Pons (tissue), 1 donor: ENCODE measurements at places on chromosomes 1 and 21.

DNA sequence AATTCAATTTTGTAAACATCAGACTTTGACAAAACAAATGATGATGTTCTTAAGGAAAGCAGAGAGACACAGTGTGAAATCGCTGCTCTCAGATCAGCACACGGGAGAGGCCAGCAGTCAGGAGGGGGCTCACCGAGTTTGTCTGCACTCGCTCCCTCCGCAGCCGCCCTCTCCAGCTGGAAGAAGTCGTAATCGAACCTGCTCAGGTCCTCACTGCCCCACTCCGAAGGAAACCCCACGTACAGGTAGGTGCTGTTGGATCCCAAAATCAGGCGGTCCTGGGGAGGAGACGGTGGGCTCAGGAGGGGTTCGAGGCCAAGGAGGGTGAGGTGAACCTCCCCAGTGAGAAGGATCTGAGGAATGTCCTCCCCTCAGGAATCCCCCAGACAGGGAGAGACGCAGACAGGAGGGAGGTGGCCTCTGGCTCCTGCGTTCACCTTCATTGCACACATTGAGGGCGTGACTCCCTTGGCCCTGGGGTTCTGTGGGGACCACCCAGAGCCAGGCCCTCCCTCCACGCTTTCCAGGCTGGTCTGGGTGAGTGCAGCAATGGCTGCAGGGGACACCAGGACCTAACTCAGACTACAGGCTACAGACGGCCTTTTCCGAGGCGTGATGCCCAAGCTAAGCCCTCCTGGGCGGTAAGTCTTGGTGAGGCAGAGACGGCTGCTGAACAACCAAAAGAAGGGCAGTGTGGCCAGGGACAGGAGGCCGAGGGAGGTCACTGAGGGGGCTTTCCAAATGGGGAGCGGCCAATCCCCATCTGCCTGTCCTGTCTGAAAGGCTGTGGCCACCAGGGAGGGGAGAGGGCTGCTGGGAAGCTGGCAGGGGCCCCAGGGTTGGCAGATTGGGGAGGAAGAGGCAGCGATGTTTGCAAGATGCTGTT lies 65.5 kb downstream of the SCCPDH start:
- no peak for DNase-seq

- DNase-seq = no peak
Measured at GRCh38 chr1:239999170-239999569, 92.5 kb upstream of the FMN2 start.

DNA sequence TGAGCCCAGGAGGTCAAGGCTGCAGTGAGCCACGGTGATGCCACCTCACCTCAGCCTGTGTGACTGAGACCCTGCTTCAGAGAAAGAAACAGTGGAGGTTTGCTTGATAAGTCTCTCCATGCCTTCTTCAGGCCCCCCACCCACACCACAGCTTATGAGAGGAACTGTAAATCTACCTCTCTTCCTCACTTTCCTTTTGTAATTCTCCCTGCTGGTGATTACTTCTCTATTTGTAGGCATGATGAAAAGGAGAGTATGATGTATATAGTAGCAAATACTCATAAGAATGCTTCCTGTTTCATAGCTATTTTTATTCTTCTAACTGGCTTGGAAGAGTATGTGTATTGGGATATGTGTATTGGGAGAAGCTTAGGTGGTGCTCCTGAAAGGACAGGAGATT lies 186.3 kb downstream of the VPS13D start:
- DNase-seq = no peak

- no peak for DNase-seq
Measured at GRCh38 chr21:18549214-18549905, 145.8 kb upstream of the TMPRSS15 start.

DNA sequence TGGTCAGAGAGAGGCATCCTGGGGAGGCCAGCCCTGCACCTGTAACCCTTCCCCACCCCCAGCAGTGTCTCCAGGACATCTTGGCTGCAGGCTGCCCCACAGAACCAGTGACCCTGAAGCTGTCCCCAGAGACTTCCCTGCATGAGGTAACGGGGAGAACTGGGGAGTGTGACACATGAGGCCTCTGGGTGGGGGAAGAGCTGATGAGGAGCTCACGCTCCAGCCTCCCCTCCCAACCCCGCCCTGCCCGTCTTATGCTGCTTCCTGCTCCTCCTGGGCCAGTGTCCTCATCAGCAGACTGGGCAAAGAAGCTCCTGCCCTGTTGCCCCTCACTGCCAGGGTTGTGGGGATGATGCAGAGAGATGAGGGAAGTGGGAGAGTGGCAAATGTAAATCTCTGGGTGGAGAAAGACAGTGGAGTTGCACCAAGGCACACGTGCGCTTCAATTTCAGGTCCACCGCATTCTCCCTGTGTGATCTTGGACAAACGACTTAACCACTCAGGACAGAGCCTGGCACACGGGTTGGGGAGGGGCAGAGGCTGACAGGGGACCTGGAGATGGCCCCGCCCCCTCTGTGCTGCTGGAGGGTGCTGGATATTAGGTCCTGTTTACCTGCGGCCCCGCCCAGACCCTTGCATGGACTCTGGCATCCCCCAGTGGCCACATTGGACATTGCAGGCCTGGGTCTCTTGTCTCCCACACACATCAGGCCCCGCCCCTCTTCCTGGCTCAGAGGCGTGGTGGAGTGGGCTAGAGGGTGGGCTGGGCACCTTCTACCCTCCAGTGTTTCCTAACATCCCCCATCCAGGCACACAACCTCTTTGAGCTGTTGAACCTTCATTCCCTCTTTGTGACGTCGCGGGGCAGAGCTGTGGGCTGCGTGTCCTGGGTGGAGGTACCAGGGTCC lies 12.3 kb downstream of the CLCNKB start:
- peak; percentile 67 for DNase-seq

DNA sequence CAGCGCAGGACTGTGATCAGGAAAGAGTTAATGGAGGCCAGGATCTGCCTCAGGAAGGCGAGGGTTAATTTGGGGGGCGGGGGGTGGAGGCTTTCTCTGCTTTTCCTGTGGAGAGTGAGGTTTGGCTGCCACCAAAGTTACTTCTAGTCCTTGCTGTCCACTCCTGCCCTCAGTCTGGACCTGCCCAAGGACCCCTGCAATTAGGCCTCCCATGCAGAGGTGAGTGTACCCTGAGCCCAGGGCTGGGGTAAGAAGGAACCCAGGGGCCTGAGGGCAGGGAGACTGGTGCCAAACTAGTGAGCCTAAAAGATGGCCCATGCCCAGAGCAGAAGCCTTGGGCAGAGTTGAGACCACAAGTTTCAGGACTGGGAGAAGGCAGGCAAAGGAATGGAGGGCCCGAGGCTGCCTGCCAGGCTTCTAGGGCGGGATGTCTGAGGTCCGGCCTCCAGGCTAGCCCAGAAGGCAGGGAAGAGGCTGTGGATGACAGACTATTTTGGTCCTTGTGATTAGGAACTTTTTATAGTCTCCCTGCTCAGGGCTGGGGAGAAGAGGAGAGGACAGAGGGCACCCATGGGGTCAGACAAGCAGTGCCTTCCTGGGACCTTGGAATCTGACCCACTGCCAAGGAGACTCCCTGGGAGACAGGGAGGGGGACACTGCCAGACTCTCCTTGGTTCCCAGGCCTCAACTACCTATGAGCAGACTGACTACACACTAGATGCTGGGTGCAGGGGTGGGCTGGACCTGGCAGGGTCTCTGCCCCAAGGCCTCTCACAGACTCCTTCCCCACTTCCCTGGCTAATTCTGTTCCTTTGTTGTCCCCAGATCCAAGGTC lies at the start of gene FAM110D:
TSS of gene FAM110D (plus strand) at position 172 of the 835 bp plus-strand sequence. CDS start 2,213 bp downstream, outside the sequence.
- no peak for DNase-seq

DNA sequence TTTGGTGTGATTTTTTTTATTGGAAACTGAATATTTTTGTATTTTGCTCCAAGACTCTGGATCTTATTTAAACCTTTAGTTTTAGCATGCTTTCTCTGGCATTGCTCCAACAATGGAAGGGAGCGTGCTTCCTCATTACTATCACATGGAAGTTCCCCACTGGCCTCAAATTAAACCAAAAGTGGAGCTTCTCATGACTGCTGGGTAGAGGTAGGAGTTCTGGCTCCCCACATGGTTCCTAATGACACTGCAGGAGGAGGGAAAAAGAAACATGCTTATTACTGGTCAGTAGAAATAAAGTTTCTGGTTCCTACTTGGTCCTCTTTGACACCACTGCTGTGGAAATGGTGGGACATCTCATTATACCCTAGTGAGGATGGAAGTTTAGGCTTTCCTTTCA lies 310.5 kb downstream of the PTGER3 start:
- no peak for DNase-seq

DNA sequence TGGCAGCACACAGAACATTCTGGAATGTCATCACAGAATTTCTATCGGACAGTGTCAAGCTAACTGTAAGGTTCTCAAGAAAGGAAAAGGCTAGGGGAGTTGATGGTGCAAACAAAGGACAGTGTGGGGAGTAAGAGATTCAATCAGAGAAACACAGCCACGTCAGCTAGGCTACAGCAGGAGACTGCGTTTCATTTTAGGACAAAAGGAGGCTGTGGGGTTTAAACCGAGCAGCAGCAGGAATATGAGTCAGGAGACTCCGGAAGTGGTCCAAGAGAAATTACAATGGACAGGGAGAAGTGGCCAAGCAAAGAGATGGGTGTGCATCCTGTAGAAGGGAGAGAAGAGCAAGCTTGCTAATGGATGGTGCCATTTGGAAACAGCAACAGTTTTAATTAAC lies 37.4 kb upstream of the C1orf198 start:
- DNase-seq = peak; percentile 68

DNA sequence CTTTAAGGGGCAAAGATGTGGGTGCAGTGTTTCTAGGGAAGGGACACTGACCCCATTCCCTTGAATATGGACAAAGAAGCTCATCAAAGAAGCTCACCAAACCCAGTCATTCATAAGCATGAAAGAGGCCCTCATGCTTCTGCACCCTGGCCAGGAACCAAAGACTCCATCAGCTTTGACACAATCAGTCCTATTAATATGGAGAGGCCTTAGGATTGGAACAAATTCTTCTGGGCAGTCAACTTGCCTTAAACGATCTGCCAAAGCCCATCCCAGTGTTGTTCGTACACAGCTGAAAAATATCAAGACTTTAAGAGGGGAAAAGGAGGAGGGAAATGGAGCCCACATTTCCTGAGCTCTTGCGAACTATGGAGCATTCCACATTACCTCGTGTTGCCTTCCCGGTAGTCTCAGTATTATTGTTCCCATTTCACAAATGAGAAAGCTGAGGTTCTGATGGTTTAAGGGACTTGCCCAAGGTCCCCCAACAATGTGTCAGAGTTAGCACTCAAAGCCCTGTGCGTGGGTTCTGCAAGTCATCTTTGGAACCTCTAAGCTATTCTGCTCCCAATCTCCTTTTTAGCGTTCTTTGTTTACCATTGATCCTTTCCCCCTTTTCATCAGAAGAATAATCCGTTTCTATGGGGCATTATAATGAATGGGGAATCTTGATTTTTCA lies 161.9 kb downstream of the ZBTB18 start:
- peak; percentile 88 for DNase-seq

DNA sequence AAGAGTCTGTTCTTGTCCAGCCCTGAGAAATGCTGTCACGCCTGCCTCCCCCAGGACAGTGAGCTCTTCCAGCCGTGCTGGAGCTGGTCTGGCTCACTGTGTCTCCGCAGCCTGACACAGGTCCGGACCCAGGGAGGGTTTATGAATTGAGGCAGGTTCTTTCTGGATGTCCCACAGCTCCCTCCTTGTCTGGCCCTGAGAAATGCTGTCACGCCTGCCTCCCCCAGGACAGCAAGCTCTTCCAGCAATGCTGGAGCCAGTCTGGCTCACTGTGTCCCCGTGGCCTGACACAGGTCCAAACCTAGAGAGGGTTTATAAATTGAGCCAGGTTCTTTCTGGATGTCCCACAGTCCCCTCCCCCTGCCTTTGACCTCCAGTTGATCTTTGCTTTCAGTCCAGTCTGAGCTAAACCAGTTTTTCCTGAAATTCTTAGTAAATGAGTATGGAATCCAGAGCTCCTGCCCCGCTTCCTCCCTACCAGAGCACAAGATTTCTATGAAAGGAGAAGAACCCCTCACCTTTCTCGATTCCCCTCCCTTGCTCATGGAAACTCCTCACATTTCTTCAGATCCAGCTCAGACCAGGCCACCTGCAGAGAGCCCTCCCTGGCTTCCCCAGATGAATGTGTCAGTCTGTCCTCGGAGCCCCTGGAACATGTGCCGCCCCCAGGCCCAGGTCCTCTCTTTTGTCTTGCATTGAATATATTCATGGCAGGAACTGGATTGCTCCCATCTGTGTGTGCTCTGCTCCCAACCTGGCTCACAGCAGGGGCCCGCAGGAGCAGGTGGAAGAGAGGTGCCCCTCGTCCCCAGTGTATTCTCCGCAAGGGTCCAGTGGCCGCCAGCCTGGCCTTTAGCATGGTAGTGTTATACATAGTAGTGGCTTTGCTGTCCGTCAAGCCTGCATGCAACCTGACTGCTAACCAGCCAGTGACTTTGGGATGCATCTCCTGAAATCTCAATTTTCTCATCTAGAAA lies 116.3 kb downstream of the EPHB2 start:
- no peak for DNase-seq

DNA sequence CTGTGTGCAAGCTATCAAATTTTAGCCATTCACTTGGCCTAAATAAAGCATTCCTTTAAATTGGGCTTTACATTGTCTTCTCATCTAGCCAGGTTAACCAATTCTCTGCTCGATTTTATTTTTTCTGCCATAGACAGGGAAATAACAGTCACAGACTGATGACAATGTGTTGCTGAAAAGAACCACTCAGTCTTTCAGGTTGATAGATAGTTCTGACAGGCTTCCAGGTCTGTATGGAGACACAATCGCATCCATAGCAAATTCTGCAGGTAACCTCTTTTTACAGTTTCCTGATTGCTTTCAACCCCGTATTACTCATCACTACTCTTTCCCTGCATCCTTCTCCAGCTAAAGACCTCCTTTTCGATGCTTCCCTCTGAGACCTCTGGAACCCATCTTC lies 198.0 kb downstream of the KCNH1 start:
- DNase-seq = no peak

DNA sequence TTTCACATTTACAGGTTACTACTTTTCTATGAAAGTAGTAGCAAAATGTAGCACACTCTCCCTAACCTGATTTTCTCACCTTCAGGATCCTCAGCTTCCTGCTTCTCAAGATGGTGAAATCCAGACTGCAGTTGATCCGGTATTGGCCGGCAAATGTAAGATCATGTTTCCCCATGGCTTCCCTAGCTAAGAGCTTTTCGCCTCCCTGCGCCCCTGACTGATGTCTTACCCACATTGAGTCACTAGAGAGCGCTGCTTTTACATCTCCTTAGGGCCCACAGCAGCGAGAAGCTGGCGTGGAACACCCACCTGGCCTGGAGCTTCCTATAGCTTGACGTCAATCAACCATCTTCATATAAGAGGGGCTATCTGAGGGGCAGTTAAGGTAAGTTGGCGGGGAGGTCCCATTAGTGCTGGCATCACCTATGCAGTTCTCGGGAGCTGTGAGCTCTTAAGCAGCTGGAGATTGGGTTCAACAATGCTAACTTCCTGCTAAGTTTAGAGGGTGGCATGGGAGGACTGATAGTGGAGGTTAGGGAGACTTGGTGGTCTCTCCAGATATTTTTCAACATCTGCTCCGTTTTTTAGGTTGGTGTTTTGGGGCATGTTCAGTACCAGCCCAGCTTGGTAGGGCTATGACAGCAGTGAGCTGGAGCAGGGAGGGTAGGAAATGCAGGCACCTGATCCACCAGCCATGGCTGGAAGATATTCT lies 5.5 kb downstream of the PTPN7 start:
- DNase-seq = no peak

GRCh38 chr21:33116676-33117075 lies 46.7 kb downstream of the OLIG1 start:
- no peak for DNase-seq

GRCh38 chr1:7745783-7746182 lies 25.3 kb upstream of the VAMP3 start:
- no peak for DNase-seq
